Right ventricle myocardium superior (tissue), 1 donor: ENCODE measurements at places on chromosomes 2 and 18.

DNA sequence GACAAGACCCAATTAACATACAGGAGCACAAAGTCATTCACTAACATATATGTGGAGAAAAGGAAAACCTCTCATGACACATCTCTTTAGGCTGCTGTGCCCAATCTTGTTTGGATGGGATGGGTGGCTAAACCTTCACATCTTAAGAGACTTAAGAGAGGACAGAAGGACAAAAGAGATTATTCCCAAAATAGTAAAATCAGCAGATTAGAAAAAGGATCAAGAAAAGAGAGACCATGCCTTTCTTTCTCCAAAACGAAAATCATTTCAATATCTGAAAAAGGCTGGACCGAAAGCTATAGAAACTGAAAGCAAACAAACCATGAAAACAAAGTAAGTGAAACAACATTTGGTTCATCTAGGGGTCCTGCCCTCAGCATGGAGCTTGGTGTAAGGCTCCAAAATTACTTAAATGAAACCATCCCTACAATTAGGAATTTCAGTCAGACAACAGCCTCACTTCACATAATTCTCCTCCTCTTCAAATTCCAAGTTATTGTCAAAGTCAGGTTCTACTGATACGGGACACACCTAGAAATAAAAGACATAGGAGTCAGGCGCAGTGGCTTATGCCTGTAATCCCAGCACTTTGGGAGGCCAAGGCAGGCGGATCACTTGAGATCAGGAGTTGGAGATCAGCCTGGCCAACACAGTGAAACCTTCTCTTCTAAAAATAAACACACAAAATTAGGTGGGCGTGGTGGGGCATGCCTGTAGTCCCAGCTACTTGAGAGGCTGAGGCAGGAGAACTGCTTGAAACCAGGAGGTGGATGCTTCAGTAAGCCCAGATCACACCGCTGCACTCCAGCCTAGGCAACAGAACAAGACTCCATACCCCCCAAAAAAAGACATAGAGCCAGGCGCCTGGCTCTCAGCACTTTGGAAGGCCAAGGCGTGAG, 5.2 kb downstream of the STARD7 start:
- no peak for DNase-seq

- DNase-seq = no peak
Observed at GRCh38 chr2:177284531-177284930, 20.0 kb upstream of the NFE2L2 start.

DNA sequence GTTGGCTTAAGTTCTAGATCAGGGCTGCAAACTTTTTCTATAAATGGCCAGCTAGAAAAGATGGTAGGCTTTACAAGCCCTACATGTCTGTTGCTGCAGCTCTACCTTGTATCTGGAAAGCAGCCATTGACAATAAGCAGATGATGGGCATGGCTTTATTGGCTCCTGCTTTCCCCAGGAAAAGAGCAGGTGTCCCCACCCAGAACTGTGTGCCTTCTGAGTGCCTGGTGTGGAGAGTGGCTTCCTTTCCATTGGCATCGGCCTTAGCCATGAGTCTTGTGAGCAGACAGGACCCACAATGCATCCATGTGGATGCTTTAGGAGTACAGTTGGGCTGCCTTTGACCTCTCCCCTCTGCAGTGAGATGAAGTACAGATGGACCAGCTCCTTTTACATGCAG, 120.2 kb downstream of the CD8B2 start:
- DNase-seq = no peak

- DNase-seq = no peak
Observed at GRCh38 chr2:67576226-67576625, 179.1 kb downstream of the ETAA1 start.

- no peak for DNase-seq
Observed at GRCh38 chr18:46728219-46728930, 28.5 kb downstream of the ST8SIA5 start.
